ENCODE measurements at places on chromosomes 12 and 14.

DNA sequence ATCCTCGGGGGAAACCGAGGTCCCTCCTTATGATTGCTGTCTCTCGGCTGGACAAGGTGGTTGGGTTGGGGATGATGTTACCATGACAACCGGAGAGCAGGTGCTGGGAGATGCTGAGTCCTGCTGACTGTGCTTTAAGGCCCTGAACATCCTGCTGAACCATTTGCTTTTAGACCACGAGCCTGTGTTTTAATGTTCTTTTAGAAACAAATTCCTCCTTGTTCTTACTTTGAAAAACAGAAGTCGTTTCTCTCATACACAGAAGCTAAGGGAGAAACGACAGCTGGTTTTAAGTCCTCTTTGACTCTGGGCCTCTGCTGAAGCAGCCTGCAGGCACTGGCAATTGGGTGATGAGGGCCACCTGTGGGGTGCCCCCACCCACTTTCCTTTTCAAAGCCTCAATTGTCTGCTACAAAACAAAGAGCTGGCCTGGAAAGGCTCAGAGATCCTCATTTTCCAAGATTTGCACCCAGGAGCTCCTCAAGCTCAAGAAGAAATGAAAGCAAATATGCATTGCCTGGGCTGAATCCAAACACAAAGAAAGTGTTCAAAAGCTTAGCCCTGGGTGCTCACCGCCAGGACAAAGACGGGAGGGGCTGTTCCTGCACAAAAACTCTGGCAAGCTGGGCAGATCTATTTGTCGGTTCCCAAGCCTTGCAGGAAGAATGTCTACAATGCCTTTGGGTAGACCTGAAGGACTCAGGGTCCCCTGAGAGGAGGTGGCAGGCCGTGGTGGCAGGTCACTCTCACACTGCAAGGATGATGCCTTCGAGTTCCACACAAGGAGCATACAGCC is 90.0 kb upstream of the CLMN start:
- DNase-seq, result no peak

GRCh38 chr14:81868172-81868571 is 334.5 kb upstream of the SEL1L start:
- DNase-seq, result no peak

DNA sequence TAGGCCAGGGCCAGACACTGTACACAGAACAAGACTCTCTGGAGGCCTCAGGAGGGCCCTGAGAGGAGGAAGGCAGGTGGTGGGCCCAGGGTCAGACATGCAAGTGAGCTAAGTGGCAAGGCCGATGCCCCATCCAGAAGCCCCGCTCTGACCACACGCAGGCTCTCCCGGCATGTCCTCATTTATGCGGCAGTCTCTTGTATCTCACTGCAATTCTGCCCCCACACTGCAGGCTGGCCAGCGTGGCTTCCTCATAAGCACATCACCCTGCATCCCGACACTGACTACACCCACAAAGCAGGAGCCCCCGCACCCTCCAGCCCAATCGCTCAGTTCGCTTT is 17.5 kb downstream of the SSH1 start:
- DNase-seq, result no peak

DNA sequence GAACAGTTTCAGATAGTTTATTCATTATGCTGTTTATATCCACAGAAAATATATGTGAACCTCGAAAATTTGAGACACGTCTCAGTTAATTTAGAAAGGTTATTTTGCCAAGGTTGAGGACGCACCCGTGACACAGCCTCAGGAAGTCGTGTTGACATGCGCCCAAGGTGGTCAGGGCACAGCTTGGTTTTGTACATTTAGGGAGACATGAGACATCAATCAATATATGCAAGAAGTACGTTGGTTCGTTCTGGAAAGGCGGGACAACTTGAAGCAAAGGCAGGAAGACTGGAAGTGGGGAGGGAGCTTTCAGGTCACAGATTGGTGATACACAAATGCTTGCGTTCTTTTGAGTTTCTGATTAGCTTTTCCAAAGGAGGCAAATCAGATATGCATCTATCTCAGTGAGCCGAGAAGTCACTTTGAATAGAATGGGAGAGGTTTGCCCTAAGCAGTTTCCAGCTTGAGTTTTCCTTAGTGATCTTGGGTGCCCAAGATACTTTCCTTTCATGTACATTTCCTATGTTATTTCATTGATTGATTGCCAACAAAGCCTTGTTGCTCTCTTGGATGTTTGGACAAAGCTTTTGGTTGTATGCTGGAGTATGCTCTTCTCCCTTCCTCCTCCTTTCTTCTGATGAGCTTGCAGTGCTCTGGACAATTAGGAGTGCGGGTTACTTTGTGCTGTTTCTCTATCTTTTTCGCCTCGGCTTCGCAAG is 3.2 kb downstream of the SNAPC1 start:
- no peak for DNase-seq

- no peak for DNase-seq
These were observed 291.2 kb downstream of the AKAP6 start for GRCh38 chr14:32620303-32620702.

GRCh38 chr12:126534495-126534894 is 1469.3 kb downstream of the AACS start:
- no peak for DNase-seq

GRCh38 chr14:101090976-101091375 is 187.5 kb upstream of the RTL1 start:
- DNase-seq, result no peak

DNA sequence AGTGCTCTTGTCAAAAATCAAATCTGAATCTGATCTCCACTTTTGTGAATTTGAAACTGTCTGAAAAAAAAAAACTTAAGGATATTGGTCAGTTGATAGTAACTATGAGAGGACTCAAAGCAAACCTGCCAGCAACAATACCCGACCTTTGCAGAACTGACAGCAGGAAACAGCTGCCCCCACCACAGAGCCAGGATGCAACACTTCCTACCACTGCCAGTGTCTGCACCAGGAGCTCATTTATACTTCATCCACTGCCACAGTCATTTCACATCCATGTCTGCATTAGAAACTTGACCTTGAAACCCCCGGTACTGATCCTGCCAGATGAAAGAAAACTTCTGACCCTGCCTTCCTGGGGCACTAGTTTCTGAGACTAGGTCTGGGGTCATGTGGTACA is 27.4 kb upstream of the RXYLT1 start:
- no peak for DNase-seq

DNA sequence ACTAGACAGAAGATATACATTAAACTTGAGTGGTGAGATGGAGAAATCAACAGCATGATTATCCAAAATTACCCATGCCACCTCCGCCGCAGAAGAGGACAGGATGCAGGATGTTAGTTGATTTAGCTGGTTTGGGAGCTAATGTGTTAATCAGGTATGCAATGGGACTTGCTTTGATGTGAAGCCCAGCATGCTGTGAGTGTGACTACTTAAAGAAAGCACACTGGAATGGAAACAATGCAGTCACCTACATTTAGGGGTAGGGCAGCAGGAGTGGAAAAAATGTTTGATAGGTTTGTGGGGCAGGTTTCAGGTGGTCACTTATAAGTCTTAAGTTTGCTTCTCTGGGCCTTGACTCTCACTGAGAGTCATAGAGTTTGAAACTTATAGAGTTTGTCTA is 170.0 kb upstream of the DAAM1 start:
- DNase-seq, result no peak

DNA sequence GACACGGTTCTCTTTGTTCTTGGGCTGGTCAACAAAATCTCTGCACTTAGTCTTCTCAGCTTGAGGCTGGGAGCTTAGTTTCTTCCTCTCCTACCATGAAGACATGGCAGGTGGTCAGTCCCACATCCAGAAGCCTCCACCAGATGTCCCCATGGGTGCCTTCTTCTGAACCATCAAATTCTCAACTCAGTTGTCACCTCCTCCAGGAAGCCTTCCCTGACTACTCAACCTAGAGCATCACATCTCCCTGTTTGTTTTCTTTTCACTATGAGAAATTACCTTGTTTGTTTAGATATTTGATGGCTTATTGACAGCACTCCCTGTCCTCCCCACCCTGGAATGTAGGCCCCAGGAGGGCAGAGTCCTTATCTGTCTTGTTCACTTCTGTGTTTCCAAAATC is 84.4 kb downstream of the TBX5 start:
- no peak for DNase-seq

All from T follicular helper cell (primary cell).